ENCODE measurements at places on chromosomes 16 and 17.

GRCh38 chr17:4256952-4257351, 6.8 kb downstream of the ANKFY1 start:
- no peak for DNase-seq

- no peak for DNase-seq
Measured at GRCh38 chr17:19386974-19387920, at the start of gene MFAP4. MFAP4 (minus strand) TSS chr17:19387190; CDS start chr17:19387155, 35 bp downstream.

DNA sequence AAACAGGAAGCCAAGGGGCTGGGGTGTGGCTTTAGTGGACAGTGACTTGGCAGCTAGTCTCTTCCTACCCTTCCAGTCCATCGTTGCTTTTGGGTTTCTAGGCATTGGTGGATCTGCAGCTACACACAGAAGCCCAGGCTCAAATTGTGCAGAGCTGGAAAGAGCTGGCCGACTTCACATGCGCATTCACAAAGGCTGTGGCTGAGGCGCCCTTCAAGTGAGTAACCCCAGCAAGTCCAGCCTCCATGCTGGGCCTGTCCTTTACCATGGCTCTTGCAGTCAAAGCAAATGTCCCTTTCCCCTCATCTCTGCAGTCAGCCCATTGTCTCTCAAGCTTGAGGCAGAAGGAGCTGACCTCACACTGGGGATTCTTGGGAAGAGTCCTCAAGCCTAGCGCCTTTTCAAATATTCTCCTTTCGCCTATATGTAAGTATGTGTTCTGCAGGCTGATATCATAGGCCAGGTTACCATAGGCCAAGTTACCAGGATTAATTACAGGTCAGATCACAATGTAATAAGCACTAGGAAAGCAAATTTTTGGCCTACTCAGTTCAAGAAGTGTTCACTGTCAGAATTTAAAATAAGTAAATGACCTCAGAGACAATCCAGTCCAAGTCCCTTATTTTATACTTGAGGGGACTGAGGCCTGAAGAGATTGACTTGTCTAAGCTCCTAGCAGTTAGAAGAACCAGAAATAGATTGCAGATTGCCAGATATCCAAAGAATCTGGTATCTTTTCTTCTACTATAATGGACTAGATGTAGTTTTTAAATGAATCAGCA, 6.5 kb downstream of the EME1 start:
- no peak for DNase-seq

DNA sequence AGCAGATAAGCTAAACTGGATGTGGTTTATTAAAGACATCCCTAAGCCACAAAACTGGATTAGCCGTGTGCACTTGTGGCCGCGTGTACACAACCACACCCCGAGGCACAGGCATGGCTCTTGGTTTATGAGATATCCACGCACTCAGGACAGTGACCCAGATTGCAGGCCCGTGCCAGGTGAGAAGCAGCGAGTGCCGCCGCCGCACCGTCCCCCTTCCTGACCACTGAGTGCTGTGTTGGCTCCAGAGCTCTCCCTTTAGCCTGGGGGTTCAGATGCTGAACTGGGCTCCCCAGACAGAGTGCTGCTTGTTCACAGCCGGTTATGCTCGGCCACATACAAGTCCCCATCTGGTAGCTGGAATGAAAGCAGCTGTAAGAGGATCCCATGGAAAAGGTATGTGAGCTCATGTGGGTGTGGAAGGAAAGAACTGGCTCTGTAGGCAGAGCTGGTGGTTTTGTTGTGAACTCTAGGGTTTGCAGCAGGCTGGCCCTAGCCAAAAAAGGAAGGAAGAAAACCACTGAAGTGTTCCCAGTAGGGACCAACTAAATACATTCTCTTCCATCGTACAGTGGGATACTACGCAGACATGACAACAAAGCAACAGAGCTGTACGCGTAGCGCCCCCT, 29.5 kb downstream of the KNOP1 start:
- DNase-seq = no peak

DNA sequence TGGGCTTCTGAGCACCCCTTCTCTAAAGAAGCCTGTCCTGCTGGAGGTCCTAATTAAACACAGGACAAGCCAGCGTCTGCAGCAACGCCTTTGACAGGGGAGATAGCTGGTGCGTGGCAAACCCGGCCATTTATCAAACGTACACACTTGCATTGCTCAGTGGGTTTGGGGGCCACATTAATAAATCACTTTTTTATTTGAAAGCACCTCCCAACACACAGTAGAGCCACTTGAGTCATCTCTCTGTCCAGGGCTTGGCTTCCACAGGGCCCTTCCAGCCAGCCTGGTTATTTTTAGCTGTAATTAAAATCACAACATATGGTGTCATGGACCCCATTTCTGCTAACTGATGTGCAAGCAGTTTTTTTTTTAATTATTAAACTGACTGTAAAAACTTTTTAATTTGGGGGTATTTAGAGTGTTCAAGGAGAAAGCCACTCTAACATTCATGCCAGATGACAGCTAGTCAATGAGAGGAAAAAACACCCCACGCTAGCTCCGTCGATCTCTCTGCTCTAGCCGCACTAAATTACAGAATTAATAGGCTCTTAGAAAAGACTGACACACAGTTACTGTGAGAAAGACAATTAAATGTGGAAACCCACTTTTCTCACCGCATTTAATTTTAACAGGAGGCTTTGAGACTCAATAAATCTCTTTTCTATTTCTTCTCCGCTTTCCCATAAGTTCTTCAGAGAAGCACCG, 201.0 kb upstream of the WSCD1 start:
- no peak for DNase-seq

DNA sequence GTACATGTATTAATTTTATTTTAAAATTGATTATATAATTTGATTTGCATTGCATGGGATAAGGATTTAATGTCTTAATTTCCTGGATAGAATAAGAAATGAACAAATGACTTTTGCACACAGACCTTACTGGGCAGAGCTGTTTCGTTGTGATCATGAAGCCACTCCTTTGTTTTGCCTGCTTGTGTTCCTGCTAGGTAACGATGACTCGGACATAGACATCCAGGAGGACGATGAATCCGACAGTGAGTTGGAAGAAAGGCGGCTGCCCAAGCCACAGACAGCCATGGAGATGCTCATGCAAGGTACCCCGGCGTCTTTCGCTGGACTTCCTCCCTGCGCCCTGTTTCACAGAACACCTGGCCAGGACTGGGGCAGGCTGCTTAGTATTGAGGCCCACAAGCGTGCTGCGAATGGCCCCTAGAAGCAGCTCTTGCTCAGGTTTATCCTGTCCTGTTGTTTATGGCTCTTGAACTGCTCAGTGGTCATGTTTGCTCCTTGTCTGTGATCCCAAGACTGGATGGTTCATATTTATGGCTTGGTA, 29.6 kb downstream of the CLUAP1 start:
- no peak for DNase-seq

DNA sequence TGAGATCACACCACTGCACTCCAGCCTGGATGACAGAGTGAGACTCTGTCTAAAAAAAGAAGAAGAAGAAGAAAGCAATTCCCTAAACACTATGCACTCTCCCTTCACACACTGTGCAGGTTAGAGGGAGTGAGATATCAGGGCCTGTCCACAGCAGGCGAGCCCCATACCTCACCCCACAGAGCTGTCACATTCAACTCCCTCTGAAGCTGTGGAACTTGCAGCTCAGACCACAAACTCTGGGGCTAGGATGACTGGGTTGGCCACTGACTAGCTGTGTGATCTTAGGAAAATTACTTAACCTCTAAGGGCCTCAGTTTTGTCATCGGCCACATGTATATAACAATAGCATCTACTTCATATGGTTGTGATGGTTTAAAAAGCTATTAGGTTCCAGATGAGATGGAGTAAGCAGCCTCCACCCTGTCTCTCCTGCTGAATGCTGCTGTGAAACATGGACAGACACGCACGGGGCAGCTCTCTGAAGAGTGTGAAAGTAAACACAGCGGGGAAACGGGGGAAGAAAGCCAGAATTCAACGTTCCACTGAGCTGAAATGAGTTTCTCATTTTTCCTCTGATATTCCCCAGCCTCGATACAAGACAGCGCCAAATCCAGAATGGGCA, 13.6 kb upstream of the PYY start:
- DNase-seq = no peak

- DNase-seq = no peak
Measured at GRCh38 chr16:89455178-89455577, 35.2 kb downstream of the ANKRD11 start.

DNA sequence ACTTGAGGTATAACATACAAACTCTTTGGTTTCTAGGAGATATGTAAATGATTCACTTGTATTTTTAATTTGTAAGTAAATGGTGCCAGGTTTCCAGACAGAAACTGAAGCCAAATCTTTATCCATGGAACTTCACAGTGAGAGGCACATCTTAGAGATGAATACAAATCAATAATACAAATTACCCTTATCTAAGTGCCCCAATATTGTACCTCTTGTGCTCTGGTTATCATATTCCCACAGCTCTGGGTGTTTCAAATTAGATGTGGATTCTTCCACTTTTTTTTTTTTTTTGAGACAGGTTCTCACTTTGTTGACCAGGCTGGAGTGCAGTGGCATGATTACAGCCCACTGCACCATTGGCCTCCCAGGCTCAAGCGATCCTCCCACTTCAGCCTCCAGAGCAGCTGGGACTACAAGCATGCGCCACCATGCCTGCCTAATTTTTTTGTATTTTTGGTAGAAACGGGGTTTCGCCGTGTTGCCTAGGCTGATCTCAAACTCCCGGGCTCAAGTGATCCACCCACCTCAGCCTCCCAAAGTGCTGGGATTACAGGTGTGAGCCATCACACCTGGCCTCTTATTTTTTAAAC, 38.0 kb upstream of the DHX40 start:
- no peak for DNase-seq

DNA sequence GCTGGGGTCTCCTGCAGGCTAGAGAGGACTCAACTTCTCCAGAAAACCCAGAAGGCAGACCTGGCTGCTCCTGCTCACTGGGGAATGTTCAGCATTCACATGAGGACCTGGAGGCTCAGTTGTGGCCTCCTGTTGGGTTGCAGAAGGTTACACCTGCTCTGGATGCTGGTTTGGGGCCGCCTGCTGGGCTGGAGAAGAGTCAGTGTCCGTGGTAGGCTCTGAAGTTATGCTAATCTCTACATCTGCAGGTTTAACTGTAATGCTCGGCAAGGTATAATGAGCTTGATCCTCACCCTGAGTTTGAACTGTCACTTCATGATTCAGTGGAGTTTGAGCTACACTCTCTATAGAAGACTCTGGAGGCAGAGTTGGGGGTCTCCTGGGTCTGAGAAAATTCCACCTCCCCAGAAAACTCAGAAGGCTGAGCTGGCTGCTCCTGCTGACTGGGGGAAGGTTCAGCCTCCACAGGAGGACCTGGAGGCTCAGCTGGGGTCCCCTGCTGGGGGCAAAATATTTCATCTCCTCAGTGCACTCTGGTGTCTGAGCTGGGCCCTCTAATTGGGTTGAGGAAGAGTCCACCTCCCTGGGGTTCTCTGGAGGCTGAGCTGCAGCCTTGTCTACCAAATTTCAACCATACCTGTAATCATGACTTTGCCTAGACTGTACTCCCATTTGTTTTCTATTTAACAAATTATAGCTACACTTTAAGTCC, 23.5 kb downstream of the RDM1 start:
- no peak for DNase-seq

DNA sequence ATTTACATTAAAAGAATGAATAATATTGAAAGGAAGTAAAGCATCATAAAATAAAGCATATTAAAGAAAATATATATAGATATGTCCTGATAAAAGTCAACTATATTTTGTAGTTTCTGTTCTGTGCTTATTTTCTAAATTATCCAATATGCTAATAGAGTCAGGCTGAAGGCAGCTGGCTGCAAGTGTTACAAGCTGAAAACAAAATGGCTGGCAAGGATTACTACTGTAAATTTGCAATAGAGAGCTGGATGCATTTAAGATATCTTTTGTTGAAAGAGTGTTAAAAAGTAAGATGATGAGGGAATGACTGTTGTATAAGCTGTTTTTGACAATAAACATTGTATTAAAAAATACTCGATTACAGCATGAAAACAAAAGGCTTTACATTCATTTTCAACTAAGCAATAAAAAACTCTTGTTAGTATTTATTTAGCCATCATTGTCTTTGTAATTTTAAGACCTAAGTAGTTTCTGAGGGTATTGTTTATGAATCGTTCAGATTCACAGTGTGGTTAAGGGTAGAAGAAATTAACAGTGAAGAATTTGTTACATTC, 76.3 kb downstream of the TANC2 start:
- no peak for DNase-seq

DNA sequence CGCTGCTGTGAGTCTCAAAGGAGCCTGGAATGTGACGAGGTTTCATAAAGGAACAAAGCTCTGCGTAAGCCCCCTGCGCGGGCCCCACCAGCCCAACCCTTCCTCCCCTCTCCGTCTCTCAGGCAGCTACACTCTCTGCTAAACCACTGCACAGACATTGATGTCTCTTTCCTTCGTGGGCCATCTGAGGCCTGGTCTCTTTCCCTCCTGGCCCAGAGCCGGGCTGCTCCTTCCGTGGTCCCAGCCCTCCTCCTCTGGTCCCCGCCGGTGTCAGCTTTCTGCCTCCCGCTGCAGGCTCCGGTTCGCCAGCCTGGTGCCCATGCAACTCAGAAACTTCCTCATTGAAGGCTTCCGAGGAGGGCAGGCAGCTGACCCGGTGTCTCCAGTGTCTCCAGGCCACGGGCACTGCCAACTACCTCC, 7.4 kb downstream of the SCARF1 start:
- no peak for DNase-seq

- no peak for DNase-seq
Measured at GRCh38 chr16:87626905-87627304, 24.6 kb downstream of the JPH3 start.

- DNase-seq = no peak
Measured at GRCh38 chr16:1297018-1297696, 12.3 kb upstream of the UBE2I start.

GRCh38 chr17:18110636-18111145, 2.1 kb downstream of the MYO15A start:
- no peak for DNase-seq

GRCh38 chr17:56939869-56940484, 20.9 kb downstream of the COIL start:
- no peak for DNase-seq

DNA sequence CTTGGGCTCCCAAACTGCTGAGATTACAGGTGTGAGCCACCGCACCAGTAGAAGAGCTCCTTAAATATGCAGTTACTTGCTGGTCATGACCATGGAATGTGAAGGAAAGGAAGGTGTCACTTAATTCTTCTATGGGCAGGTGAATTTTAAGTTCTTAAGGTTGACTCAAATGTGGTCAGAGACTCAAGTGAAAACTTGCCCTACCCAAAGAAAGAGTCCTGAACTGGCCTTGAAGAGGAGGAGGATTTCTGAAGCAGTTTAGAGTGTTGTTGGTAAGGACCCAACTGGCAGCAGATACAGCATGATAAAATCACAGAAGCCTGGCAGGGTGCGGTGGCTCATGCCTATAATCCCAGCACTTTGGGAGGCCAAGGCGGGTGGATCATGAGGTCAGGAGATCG, 29.4 kb downstream of the CHD9 start:
- no peak for DNase-seq

GRCh38 chr17:4537451-4538235, 17.5 kb downstream of the MYBBP1A start:
- no peak for DNase-seq

DNA sequence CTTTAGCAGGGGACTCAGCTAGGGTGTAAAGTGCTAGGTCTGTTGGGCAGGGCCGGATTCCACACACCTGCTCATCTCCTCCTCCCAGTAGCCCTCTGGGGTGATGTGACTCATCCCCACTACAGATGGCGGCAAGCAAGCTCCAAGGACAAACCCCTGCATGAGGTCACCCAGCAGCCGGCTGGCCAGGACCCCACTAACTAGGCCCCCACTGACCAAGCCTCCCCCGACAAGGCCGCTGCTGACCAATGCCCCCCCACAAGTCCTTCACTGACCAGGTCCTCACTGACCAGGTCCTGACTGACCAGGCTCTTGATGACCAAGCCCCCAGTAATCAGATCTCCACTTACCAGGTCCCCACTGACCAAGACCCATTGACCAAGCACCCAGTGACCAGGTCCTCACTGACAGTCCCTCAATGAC, 36.7 kb downstream of the TNFRSF13B start:
- no peak for DNase-seq
